Stimulated activated CD8-positive, alpha-beta memory T cell treated with anti-CD3 and anti-CD28 coated beads, Interleukin-4, amount 100 ng/mL, for 24 hours (primary cell): ENCODE measurements at places on chromosomes 12 and 14.

GRCh38 chr12:131911851-131912477 is 17.1 kb upstream of the PUS1 start:
- no peak for DNase-seq

- DNase-seq: no peak
Measured at GRCh38 chr14:79583738-79584408, 627.4 kb downstream of the DIO2 start.

DNA sequence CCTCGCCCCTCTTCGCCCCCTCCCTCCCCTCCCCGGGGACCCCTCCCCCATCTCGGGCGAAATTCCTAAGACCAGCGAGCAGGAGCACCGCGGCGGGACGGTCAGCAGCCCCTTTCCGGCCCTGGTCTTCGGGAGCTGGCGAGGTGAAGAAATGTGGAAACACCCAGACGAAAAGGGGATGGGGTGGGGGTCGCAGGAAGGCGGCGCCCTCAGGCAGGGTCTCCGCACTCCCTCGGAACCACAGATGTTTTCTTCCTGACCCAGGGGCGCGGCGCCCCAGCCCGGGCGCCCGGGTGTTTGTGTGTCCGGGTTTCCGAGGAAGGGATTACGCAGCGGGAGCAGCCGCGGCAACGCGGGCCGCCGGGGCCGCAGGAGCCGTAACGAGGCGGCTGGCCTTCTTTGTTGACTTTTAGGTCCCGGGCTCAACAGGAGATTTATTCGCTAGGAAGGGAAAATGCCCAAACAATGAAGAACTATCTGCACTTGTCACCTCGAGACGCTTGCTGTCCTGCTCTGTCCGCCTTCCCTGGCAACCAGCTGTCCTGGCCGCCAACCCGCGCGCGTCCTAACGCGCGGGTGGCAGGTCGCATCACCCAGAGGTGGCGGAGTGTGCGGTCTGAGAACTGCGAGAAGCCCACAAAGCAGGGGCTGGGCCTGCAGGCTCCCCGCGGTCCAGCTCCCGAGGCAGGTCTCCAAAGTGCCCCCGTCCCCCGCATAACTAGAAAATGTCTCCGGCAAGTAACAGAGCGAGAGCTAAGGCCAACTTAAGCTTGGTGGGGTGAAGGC is 7.0 kb downstream of the FOXA1 start:
- no peak for DNase-seq

GRCh38 chr12:645563-646071 is 17.6 kb downstream of the NINJ2 start:
- no peak for DNase-seq

GRCh38 chr12:13941258-13942249 is 39.8 kb downstream of the GRIN2B start:
- DNase-seq: no peak

DNA sequence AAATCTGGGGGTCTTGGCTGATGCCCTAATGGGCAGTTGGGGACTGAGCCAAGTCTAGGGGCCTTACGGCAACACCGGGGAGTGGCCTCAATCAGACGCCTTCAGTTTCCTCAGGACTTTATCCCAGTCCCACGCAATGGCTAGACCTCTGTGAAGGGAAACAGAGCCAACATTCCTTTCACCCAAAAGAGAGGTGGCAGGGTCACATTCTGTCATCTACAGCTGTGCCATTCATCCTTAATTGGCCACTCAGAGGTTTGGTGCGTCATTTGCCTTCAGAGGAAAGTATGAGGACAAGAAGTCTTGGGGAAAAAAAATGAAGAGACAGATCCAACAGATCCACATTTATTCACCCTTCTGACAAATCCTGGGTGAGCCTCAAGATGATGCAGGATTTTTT is 166.9 kb upstream of the AVPR1A start:
- no peak for DNase-seq

GRCh38 chr12:80632835-80633234 is 74.6 kb upstream of the MYF6 start:
- DNase-seq: no peak

GRCh38 chr12:101634724-101635123 is 40.0 kb downstream of the MYBPC1 start:
- DNase-seq: no peak
